Kidney (tissue), 22 donors: ENCODE measurements at places on chromosomes 12 and 14. TPM values are rescaled to one million over a fixed set of nuclear protein-coding genes. Genes with fewer than 3 reads are reported as not detected.

DNA sequence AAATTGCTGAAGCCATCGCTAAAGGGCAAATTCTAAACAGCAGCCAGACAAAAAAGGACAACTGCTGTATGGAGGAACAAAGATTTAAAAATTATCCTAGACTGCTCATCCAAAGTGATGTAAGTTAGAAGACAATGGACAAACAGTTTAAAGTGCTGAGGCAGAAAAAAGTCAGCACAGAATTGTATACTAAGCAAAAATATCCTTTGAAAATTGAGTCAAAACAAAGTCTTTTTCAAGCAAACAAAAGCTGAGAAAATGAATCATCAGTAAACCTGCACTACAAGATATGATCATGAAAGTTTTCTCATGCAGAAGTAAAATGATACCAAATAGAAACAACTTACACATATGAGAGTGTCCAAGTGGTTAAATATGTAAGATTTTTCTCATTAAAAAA is 43.6 kb downstream of the EML5 start:
- DNase-seq = no peak

Gene COL2A1
- total RNA-seq = not detected

- peak; percentile 91 for DNase-seq
Observed at GRCh38 chr12:117968826-117969659, at the start of gene KSR2. TSS of gene KSR2 (minus strand) at chr12:117968990. CDS start at chr12:117968255, 735 bp downstream.

GRCh38 chr14:55572578-55572977 is 7.4 kb upstream of the KTN1 start:
- DNase-seq = no peak

DNA sequence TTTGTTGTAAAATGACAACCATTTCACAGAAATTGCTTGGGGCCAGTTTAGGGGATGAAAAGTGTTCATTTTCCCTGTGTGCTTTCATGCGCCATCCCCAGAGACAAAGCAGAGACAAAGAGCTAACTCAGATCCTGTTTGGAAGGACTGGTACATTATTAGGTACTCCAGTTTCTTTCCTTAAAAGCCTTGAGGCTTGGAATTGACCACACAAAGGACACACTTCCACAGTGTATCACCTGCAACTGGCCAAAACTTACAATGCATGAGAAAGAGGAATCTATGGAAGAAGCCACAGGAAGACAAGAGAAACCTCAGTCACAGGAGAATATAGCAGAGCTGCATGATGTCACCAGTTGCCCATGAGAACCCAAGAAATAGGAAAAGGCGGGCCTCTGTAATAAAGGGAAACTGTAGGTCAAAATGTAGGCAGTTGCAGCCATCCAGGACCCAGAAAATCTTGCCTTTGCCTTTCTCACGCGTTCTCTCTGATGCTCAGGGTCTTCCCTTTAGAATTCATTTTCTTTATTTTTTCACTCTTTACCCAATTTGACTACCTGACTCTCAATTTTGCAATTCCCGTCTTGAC is 339.0 kb downstream of the RMST start:
- no peak for DNase-seq

Gene SLC7A7
- 26.6 TPM for total RNA-seq

DNA sequence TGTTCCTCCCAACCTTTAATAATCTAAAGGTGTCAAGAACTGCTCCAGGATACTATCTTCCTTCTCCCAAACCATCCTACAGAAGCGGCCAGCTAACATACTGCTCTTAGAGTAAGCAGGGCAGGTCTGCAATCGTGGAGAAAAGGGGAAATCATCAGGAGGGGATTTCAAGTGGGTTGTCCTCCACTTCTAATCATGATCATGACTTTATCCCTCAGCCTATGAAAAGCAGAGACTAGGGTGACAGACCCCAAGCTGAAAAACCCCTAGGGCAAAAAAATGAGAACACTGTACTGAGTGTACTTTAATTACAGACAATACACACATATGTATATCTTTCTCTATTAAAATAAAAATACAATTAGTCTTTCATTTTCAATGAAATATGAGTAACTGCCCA is 13.9 kb downstream of the DUSP16 start:
- DNase-seq = no peak

- DNase-seq = no peak
Observed at GRCh38 chr12:27987331-27987730, 14.8 kb upstream of the PTHLH start.

- no peak for DNase-seq
Observed at GRCh38 chr14:52304248-52304904, 9.7 kb upstream of the PTGER2 start.

DNA sequence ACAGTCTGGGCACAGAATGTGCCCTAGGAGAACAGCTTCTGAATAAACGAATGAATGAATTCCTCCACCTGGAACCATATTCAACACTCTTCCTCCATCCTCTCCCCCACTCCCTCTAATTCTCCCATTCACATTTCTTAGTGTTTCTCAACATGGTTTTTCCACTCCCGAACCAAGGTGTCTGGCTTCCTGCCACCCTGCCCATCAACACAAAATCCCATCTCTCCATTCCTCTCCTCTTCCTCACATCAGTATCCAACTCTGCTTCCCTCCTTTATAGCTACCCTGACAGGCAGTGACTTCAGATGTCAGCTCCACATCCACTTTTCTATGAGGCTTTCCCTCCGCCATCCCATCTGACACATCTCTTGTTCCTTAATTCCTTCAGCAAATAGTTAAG is 2.9 kb downstream of the TNFRSF1A start:
- DNase-seq = no peak

DNA sequence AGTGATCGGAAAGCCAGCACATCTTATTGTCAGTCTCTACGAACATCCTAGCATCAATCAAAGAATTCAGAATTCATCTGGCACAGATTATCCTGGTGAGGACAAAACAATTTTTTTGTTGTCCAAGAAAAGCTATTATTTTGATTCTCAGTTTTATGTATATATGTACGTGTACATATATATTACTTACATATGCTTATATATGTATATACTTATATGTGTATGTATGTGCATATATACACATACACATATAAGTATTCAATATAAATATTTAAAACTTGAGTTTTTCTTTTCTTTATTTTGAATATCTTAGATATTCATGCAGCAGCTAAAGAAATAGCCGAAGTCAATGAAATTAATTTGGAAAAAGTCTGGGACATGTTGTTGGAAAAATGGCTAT is 77.9 kb downstream of the KNTC1 start:
- DNase-seq = no peak

DNA sequence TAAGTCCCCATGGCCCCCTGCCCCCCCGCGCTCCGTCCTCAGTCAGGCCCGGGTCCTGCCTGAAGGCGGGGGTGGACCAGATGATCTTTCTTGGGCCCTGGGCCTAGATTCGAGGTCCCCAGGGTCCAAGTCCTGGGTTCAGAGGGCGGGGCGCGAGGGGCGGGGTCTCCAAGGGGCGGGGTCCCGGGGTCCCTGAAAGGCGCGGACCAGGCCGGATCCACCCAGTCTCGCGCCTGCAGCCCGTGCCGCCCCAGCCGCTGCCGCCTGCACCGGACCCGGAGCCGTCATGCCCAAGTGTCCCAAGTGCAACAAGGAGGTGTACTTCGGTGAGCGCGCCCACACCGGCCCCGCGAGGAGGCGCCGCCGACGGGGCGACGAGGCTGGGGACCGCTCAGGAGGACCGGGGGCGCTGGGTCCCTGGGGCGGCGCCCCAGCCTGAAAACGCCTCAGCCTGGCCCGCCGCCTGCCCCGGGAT is 325 bp downstream of the CRIP1 start:
- DNase-seq = no peak

Gene CYP27B1
- 3.5 TPM for total RNA-seq

GRCh38 chr12:72018036-72018435 is 79.4 kb downstream of the TPH2 start:
- DNase-seq = no peak

DNA sequence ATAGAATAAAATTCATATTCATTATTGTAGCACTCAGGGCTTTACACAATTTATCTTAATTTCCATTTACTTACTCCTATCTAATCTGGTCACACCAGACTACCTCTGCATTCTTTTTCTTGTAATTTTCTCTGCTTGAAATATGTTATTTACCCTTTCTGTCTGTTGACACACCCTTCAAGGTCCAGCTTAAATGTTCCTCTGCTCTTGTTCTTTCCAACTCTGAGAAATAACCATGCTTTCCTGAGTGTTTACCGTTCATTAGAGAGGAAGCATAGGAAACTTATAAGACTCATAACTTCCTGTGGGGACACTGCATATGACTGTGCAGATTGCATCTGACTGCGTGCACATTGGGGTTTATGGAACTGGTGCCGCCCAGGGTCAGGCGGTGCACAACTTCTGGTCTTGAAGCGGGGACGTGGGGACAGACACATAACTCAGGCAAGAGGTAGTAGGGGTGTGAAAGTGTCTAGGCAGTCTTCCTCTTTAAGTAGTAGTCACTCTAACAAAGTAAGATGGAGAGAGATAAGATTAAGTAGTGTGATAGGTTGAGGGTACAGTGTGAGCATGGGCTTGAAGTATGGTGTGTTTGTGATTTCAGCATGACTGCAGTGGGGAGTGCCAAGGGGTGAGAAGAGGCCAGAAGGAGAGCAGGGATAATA is 42.6 kb upstream of the FOXJ2 start:
- no peak for DNase-seq

Gene WDR89
- 15.7 TPM for total RNA-seq

DNA sequence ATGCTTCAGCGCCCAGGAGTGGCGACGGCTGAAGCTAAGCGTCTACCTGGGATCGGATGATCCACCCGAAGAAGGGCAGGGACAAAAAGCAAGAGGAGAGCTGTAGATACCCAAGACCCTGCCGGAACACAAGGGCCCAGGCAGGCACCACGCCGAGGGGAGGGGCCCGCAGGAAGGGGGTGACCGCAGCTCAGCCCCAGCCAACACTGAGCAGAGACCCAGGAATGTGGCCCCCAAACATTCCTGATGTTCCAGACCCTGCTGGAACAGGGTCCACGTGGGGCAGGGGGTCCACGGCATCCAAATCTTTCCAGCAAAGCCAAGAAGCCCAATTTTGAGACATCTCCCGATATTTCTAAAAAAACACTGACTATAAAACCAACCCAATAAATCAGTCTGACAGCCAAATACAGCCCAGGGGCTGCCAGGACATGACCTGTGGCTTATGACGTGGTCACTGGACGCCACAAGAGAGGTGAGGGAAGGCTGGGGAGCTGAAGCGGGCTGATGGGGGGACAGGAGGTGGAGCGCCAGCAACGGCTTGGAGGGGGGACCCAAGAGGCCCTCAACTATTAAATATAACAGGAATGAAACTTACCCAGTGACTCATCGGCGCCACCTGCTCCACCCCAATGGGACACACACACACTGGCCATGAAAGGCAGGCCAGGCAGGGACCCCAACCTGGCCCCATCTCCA is 58.9 kb downstream of the NCOR2 start:
- DNase-seq = peak; percentile 57

Gene ERP27
- 11.0 TPM for total RNA-seq

Gene EMC9
- total RNA-seq = 22.1 TPM

Gene RFX4
- total RNA-seq = not detected

DNA sequence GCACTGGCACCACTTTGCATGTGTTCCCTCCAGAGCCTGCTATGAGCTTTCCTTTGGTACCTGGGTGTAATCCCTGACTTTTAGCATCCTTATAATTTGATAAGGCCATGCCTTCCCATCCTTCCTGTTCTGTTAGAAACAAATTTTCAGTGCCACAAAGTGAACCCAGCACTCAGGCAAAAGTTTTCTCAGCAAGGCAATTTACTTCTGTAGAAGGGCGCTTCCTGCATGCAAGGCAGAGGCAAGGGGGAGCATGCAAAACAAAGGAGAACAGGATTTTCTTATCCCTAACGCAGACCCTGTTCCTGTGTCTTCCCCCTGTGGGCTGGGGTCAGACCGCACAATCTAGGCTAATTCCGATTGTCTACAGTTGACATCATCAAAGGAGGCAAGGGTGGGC is 108.7 kb downstream of the RIN3 start:
- DNase-seq = no peak

- no peak for DNase-seq
Observed at GRCh38 chr14:81091660-81092059, 129.1 kb downstream of the GTF2A1 start.

Gene PKP2
- 7.6 TPM for total RNA-seq

DNA sequence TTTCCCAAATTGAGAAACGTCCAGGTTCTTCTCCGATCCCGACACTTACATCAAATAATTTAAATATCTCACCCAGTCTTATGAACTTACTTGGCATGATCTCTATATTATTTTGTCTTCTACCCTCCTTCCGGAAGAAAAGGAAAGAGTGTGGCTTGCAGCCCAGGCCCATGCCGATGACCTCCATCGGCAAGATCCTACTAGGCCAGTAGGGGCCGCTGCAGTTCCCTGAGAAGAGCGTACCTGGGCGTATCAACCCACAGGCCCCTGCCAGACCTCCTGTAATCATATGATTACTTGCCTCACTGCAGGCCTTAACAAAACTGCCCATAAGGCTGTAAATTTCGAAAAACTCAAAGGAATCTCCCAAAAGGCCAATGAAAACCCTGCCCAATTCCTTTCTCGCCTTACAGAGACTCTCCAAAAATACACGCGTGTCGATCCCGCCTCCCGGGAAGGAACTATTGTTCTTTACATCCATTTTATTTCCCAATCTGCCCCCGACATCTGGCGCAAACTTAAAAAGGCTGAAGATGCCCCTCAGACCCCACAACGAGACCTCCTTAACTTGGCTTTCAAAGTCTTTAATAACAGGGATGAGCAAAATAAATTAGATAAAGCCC is 69.6 kb downstream of the MOK start:
- peak; percentile 86 for DNase-seq

Gene FAM90A1
- total RNA-seq = 0.54 TPM

- no peak for DNase-seq
Observed at GRCh38 chr12:91813701-91814100, 331.9 kb downstream of the BTG1 start.

DNA sequence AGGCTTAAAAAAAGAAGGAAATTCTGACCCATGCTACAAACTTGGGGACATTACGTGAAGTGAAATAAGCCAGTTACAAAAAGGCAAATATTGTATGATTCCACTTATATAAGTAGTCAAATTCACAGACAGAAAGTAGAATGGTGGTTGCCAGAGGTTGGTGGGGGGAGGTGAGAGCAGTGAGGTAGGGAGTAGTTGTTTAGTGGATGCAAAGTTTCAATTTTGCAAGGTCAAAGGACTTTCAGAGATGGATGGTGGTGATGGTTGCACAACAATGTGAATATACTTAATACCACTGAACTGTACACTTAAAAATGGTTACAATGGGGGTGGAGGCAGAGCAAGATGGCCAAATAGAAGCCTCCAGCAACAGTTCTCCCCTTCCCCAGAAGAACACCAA is 86.2 kb upstream of the PLXNC1 start:
- no peak for DNase-seq

DNA sequence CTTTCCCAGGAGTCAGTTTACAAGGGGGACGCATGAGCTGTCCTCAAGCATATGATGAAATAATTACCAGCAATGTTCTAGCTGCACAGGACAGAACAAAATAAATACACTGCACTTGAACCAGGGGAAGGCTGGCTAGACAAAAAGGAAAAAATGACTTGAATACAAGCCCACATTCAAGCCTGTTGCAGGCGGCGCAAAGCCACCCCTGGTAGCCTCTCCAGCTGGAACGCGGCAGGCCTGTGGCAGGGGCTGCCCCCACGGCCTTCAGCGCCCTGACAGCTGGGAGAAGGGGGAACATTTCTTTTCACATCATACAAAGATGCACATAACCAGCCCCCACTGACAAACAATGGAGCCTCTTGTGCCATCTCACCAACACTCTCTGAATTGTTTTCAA is 57.1 kb downstream of the TRAFD1 start:
- DNase-seq = no peak
